Thymus (tissue), 14 donors: ENCODE measurements at places on chromosomes 4 and X. TPM values are rescaled to one million over a fixed set of nuclear protein-coding genes. Genes with fewer than 3 reads are reported as not detected.

- no peak for DNase-seq
Measured at GRCh38 chrX:40867352-40867751, 132.0 kb upstream of the MED14 start.

The USP46 gene
- 6.3 TPM for total RNA-seq

DNA sequence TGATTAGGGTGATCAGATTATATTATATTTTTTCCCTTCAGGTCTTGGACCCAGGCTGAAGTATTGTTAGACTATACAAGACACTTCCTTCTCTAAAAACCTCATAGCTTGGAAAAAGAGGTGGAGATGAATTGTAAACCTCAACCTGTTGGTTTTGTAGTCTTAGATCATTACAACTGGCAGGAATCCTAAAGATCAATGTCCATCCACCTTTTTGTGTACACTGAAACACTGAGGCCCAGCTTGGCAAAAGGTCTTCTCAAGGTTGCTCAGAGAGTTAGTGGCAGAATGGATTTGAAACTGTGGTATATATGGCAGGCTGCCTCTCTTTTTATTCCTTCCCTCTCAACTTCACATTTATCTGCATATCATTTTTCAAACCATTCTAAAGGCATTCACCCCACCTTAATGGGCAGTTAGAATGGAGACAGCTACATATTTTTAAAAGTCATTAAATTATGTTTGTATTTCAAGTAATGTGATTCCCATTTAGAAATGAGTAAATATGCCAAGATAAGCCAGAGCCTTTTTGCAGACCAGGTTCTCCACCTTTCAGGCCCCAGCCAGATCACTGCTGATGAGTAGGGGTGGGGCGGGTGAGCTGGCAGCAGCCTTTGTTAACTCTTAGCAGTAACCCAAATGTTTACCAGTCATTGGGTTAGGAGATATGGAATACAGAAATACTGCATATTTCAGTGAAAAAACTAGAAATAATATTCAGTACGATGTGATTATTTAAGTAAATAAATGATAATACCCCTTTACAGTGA, 243.2 kb upstream of the F9 start:
- DNase-seq = no peak

DNA sequence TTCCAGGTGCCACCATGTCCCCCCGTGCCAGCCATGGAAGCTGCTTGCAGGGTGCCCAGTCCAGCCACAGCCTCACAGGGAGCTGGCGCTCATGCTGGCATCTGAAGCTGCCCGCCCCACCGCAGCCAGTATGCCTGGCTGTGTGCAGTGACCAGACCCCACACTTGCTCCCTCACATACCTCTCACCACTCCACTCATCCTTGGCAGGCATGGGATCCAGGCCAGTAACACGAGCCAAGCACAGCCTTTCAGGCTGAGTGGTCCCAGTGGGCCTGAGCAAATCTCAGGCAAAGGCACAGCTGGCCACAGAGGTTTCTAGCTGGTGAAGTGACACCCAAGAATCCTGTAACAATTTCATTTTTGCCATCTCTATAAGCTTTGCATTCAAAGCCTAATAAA, 48.4 kb upstream of the SEC24B start:
- no peak for DNase-seq

The CRMP1 gene
- total RNA-seq = 1.7 TPM

The SEL1L3 gene
- total RNA-seq = 6.8 TPM

- DNase-seq = peak; percentile 17
Measured at GRCh38 chrX:102950908-102951866, 14.1 kb downstream of the RAB40AL start.

- DNase-seq = no peak
Measured at GRCh38 chrX:2549876-2550275, 49.1 kb upstream of the DHRSX start.

- no peak for DNase-seq
Measured at GRCh38 chr4:181261279-181261678, 981.9 kb upstream of the TENM3 start.

DNA sequence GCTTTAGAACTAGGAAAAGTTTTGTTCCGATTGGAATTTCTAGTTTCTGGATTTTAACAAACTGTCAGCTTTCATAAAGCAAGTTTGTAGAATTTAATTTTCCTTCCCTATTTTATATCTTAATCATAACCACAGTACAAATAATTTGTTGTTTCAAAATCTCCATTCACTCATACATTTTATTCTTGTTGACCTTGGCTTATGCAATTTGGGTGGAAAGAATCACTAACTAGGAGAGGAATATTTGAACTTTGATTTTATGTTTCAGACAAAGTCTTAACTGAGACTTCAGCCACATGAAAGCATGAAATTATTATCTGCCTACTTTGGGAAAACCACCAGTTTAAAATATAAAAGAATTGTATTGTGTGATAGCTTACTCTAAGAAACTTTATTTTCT, 427.9 kb downstream of the SPRY1 start:
- DNase-seq = no peak

DNA sequence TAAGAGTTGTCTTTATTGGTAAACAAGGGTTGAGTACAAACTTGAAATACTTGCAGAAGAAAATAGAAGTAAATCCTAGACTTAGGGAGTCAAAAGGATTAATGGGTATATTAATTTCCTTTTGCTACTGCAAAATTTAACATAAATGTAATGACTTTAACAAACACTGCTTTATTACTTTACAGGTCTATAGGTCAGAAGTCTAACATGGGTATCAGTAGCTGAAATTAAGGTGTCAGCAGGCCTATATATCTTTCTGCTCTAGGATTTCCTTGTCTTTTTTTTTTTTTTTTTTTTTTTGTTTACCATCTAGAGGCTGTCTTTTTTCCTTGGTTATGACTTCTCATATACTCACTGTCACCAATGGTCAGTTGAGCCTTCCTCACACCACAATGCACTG, 220.4 kb downstream of the GRID2 start:
- no peak for DNase-seq

The DAPP1 gene
- total RNA-seq = 24.4 TPM

DNA sequence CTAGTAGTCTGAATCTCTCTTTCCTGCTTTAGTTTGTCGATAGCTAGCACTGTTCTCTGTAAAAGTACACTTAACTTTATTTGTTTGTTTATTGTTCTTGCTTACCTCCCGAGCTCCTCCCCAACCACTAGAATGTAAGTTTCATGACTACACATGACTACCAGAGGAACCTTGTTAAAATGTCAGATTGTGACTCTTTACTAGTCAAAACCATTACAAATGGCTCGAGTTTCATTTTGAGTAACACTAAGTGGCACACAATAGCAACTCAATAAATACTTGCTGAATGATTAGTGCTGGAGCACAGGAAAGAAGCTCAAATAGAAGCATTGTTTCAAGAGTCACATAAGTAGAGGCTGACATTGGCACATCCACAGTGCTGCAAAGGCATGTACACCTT, 116.1 kb downstream of the MAPK10 start:
- DNase-seq = no peak
